ENCODE measurements at places on chromosomes 2 and 18.
A peak's percentile ranks its signal among the peaks of the same experiment; 100 is the strongest.

DNA sequence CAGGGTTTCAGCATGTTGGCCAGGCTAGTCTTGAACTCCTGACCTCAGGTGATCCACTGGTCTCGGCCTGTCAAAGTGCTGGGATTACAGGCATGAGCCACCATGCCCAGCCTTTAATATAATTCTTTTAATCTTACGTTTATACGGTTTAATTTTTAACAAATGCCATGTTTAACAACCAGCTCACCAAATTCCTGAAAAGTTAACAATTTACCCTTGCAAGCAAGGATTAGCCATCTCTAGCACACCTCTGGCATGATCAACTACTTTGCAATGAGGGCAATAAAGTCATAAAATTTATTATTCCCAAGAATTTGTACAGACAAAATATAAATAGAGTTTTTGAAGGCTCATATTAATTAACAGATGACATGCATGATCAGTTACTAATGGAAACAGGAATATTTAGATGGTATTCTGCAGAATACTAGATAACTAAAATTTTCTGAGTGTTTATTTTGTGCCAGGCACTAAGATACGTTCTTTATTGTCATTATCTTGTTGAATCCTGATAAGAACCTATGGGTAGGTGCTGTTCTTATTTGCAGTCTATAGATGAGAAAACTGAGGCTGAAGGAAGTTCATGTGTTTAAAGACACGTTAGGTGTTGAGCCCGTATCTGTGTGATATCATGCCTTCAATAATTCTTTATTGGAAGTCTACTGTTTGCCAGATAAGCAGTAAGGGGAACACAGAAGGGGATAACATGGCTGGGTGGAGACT lies 190.1 kb downstream of the CDCA7 start:
- no peak for DNase-seq

DNA sequence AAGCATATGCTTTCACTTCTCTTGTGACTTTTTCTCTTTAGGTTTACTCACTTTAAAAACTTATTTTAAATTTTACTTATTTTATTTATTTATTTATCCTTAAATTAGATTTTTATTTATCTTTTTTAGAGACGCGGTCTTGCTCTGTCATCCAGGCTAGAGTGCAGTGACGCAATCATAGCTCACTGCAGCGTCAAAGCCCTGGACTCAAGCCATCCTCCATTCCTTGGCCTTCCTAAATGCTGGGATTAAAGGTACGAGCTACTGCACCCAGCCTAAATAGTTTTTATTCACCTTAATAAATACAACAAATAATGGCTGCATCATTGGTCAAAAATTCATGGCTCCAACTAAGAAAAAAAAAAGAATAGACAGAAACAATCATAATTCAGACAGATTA lies 415.7 kb upstream of the FIGN start:
- no peak for DNase-seq

- DNase-seq, result peak; percentile 32
Measured at GRCh38 chr18:24138789-24139616, at the start of gene CABYR. Gene CABYR (plus strand): TSS chr18:24139062. CDS start chr18:24143115, 4,053 bp downstream.

DNA sequence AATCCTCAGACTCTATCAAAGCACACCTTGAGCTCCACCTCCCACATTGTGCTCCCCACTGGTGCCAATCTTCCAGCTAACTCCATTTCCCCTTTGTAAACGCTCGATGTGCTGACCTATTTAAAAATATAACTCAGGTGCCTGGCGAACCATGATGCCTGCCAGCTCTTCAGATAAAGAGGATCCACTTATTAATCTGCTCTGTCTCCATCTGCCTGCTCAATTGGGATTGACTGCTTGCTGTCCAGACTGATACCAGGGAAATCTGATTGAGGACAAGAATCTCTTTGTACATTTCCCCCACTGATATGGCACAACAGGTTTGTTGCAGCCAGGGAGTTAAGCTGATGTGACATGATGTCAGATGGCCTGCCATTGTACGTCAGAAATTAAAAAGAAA lies 2036.5 kb upstream of the CELF4 start:
- DNase-seq, result no peak

- DNase-seq, result no peak
Measured at GRCh38 chr18:28689588-28689987, 512.7 kb upstream of the CDH2 start.
